ENCODE measurements at places on chromosomes 2 and 18.

DNA sequence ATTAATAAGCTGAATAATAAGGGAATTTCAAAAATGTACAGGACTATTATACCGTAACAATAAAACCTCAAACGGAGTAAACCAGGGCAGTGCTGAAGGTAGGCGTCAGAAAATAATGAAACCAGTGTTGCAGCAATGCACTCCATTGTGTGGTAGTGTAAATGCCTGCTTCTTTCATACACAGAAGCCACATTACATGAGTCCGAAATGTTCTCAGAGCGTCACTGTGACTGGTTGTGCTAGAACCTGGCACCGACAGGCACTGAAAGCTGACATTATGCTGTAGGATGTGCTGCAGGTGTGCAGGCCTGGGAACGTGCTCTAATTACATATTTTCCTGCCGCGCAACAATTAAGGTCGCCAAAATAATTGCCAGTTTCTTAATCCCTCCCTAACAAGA, 53.3 kb downstream of the ZEB2 start:
- no peak for DNase-seq

DNA sequence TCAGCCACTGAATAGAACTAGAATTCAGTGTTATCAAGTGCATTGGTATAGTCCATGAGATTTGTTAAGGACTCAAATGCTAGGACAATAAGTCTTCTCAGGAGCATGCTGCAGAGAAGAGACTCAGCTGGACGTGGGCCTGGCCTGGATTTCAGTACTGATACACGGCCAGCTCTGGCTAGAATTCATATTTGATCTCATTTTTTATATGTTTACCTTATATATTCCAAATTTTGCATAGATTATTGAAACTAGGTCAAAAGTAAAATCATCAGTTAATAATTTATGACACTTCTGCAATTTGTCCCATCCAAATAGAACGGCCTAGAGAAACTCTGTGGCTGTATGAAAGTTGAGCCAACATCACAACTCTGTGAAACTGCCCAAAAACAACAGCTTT, 262.0 kb downstream of the DLGAP1 start:
- DNase-seq: no peak

DNA sequence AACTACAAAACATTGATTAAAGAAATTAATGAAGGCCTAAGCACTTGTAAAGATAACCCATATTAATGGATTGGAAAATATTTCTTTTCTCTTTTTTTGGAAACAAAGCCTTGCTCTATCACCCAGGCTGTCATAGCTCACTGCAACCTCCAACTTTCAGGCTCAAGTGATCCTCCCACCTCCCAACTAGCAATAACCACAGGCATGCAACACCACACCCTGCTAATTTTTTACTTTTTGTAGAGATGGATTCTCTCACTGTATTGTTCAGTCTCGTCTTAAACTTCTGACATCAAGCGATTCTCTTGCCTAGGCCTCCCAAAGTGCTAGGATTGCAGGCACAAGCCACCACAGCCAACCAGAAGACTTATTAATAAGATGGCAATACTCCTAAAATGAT, 73.4 kb upstream of the NDUFV2 start:
- no peak for DNase-seq

DNA sequence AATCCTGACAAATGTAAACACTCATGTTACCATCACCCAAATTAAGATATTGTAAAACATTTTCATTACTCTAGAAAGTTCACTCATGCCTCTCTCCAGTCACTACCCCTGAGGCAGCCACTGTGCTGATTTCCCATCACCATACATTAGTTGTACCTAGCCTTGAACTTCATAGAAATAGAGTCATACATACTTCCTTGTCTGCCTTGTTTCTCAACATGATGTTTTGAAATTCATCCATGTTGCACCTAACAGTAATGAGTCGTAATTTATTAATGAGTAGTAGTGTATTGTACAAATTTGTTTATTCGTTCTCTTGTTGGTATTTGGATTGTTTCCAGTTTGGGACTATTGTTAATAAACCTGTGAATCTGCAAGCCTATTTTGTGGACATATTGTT, 49.0 kb upstream of the TWSG1 start:
- DNase-seq: no peak

Measured in RWPE1 (cell line).